ENCODE measurements at places on chromosomes 11 and 22. TPM values are rescaled to one million over a fixed set of nuclear protein-coding genes. Genes with fewer than 3 reads are reported as not detected.

GRCh38 chr11:34492806-34493414 lies 20.7 kb downstream of the ELF5 start:
- DNase-seq, result peak; percentile 67

DNA sequence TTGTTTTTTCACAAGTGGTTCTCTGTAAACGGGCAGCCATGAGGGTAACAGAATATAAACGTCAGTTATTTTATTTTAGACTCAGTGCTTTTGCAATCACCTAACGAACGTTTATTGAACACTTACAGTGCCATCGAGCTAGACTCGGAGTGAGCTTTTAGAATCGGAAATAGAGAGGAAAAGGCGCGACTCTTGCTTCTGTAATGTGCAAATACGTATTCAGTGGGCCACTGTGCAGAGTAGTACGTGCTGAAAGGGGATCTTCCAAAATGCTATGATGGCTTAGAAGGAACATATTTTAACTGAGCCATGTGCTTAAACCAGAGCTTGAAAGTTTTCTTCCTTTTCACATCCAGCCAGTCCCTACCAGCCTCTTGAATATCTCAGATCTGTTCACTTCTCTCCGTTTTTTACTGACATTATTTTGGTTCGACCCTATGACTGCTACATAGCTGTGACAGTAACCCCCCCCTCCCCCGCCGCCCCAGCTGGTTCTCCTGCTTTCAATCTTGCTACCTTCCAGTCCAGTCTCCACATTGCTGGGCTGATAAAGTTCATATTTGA lies 468 bp downstream of the DDIAS start:
- peak; percentile 42 for DNase-seq

- DNase-seq, result no peak
Measured at GRCh38 chr22:41280065-41280464, 5.9 kb downstream of the RANGAP1 start.

DNA sequence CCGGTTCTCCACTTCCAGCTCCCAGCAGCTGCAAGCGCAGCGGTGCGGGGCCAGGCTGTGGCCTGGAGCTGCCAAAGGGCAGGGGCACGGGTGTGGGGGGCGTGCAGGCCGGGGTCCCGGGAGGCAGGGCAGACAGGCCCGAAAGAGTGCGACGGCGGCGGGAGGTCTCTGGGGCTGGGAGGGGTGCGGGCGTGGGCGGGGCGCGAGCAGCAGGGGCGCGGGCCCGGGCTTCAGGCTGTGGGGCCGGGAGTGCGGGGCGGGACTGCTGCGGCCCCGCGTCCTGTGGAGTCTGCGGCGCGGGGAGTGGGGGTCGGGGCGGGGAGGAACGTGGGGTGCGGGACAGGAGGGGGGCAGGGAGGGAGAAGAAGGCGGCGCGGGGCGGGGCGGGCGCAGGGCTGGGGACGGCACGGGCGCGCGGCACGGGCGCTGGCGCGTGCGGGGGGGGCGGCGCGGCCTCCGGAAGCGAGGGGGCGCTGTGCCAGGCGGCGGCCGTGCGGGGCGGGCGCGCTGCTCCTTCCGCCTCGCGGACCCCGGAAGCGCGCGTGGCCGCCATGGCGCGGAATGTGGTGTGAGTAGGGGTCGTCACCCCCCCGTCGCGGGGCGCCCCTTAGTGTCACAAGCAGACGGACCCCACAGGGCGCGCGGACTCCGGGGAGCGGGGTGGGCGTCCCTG lies at the start of gene MRPL23:
MRPL23 (plus strand) TSS at position 521 of the 673 bp plus-strand sequence; CDS start at position 552, 31 bp downstream.
- DNase-seq, result no peak

SMCO4 gene
- 52.4 TPM for total RNA-seq

GRCh38 chr11:69295995-69296889 lies 2.3 kb downstream of the MYEOV start:
- DNase-seq, result peak; percentile 60

GRCh38 chr11:132072858-132073211 lies 702.4 kb downstream of the NTM start:
- DNase-seq, result no peak

DNA sequence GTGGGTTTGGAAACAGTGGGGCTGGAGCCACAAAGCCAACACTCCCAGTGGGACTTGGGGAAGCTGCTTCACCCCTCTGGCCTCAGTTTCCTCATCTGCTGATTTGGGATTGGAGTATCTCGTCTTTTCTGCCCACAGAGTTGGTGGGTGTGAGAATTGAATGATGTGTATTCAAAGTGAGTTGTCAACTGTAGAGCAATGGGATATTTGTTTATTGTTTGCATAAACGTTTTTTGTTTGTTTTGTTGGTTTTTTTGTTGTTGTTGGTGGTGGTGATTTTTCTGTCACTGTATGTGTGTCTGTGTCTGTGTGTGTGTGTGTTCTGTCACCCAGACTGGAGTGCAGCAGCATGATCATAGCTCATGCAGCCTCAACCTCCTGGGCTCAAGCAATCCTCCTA lies 542.0 kb downstream of the MIAT start:
- no peak for DNase-seq

DNA sequence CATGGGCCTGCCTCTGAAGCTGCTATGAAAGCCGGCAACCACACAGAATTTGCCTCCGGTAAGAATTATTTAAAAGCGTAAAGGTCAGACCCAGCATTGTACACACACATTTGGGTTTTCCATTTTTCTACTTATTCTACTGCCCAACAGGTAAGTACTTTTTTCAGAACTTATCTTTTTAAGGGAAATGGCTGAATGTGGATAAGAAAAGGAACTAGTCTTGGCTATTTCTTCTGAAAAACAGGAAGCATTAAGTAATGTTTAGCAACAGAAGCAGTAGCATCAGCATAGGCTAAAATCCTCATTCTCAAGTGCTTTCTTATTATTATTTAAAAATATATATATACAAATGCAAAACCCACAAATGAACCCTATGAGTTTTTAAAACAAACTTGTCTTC lies 103.1 kb downstream of the MPPED2 start:
- DNase-seq, result no peak

DNA sequence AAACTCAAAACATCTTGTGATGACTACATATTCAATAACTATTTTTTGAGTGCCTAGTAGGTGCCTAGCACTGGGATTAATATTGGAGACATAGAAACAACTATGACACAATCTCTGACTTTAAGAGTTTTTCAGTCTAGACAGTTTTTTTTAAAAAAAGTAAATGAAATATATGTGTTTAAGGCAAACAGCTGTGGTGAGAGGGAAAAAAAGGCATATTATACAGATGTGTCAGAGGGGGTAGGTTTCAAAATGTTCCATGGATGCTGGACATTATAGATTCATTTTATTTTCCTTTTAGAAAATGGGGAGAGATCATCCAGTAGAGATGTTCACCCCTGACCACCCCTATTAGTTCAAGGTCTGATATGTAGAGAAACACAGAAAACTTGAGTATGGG lies 90.8 kb downstream of the LUZP2 start:
- no peak for DNase-seq

- DNase-seq, result no peak
Measured at GRCh38 chr11:134532921-134533421, 120.9 kb upstream of the B3GAT1 start.

OR51B5 gene
- not detected for total RNA-seq

DNA sequence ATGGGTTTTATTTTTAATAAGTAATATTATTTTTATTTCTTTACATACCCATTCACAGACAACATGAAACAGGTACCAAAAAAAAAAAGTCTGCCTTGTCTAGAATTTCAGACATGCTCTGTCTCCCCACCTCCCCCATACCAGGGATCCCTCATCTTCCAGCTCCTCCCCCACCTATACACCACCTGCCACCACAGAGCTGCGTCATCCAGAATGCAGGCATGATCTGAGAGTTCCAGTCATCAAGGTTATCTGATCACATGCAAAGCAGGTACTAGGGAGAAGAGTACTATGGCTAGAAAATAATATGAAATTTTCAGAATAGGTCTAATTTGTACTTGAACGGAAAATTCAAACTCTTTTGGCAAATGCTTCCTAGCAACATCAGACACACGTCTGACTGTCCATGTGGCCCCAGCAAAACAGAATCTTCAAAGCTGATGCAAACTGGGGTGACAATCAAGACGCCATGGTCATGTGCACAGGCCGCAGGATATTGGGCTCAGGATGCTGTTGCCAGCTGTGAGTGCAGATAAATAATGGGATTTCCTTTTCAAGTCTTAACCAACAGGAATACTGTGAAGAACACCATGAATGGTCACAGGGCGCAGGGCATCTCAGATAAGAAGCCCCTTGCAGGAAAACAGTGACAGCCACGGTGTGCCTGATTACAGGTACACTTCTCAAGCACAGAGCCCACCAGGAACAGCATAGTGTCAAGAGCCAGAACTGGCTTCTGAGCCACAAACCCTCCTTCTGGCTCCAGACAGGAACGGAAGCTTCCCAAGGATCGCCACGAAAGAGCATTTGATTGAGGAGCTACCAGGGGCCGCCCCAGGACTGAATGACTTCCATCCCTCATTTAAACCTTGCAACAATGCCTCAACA lies 169.5 kb downstream of the EFCAB6 start:
- no peak for DNase-seq

OR5I1 gene
- not detected for total RNA-seq

TMEM151A gene
- total RNA-seq, result not detected

SLC3A2 gene
- total RNA-seq, result 339 TPM

DNA sequence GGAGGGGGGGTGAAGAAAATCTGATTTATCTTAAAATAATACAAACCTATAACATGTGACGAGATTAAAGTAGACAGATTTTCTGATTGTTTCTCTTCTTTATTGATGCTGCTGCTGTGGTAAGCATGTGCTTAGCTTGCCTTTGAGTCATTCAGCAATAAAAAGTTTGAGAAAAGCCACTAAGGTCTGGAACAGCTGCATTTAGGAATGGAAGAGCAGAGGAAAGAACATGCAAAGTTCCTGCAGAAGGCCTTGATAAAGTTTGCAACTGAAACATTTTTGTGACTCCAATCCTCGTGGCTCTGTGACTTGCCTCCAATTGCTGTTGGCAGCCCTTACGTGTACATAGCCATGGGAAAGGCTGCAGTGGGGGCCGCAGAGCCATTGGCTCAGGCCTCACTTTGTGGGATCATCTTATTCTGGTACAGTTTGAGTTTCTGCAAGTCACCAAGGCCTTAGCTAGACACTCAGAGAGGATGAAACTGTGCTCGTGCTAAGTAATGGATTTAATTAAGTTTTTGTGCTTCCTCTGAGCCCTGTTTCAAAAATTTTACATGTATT lies 370.2 kb downstream of the AASDHPPT start:
- DNase-seq, result no peak

TMEM41B gene
- total RNA-seq, result 44.3 TPM

DNA sequence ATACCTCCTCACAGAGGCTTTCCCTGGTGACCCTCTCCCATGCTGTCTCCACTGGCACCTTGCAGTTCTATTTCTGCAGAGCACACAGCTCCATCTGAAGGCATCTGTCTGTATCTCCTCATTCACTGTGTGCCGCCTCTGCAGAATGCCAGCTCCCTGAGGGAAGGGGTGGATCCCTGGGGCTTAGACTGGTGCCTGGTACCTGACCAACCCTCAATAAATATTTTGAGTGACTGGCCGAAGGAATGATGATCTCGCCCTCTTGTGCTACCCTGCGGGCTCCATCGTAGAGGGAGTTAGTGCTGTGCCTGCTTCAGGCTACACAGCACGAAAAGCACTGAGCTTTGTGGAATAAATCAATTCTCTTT lies 1.6 kb downstream of the CBX7 start:
- no peak for DNase-seq

DNA sequence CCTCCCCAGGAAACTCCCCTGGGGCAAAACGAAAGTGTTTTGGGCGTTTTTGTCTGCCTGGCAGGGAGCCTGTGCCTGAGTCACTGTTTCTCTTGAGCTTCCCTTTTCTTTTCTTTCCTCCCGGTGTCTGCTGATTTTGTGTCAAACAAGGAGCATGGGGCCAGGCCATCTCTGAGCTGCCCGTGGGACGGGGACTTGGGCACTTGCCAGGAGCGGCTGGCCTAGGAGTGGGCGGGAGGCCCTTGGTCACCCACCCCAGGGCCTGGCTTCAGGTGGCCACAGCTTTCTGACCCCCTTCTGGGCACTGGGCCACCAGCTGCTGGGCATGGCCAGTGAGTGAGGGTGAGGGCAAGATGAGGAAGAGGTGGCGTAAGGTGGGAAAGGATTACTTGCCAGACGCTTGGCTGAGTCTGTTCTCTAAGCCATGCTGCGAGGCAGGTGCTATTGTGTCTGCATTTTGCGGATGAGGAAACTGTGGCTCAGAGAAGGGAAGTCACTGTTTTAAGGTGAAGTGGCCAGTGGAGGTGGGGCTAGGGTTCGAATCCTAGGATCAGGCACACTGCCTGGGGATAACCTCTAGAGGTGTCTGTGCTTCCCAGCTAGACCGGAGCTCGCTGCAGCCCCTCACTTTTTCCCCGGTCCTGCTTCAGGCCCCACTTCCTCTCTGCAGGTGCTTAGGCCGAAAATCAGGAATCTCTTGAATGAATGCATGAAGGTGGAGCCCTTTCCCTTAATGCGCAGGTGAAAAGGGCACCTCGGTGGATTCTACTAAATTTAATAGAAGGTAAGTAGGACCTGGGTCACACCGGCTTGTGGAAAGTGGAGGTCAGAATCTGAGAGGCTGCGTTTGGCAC lies 7.8 kb upstream of the NFAM1 start:
- DNase-seq, result peak; percentile 75

FIBIN gene
- not detected for total RNA-seq

P2RY2 gene
- not detected for total RNA-seq

DNA sequence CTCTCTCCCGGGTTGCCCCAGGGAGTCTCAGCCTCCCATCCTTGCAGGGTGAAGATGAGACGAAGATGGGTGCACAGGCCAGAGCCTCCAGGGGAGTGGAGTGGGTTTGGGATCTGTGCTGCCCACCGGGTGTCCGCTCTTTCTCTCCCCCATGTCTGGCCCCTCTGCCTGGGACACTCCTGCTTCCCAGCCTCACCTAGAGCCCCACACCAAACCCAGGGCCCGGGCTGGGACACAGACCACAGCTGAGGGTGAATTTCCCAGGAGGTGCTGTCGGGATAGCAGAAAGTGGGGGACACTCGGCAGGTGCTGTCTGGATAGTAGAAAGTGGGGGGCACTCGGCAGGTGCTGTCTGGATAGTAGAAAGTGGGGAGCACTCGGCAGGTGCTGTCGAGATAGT lies 25.0 kb upstream of the KRTAP5-7 start:
- DNase-seq, result no peak

DNA sequence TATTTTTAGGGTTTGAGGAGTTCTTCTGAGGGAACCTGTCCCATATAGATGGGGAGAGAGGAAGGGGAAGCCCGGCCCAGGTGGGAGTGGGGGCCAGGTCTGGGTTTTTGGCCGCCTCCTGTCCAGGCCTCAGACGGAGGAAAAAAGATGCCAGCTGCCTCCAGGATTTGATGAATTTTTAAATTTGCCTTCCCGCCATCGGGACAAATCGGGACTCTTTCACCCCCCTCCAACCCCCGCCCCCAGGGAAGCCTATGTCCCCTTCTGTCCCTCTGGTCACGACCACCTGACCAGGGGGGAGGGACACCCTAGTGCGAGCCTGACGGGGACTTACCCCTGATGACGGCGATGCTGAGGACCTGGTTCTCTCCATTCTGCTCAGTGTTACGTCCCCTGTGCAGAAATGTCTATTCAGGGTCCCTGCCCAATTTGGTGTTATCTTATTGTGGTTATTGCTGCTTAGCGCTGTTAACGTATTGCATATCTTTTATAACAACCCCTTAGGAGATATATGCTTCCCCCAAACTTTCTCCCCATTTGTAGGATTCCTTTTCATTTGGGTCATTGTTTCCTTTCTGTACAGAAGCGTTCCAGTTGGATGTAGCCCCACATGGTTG lies 115.9 kb upstream of the GRK3 start:
- DNase-seq, result peak; percentile 21

All from OCI-LY7 (cell line).